ENCODE measurements at places on chromosomes 11 and 22.

GRCh38 chr11:3160252-3161031 is 4.7 kb downstream of the OSBPL5 start:
- DNase-seq = no peak

GRCh38 chr11:16505481-16505880 is 149.1 kb upstream of the SOX6 start:
- no peak for DNase-seq

- no peak for DNase-seq
These were observed 2.5 kb upstream of the POLD4 start for GRCh38 chr11:67355794-67356386.

GRCh38 chr11:122670131-122670530 is 14.6 kb downstream of the UBASH3B start:
- no peak for DNase-seq

DNA sequence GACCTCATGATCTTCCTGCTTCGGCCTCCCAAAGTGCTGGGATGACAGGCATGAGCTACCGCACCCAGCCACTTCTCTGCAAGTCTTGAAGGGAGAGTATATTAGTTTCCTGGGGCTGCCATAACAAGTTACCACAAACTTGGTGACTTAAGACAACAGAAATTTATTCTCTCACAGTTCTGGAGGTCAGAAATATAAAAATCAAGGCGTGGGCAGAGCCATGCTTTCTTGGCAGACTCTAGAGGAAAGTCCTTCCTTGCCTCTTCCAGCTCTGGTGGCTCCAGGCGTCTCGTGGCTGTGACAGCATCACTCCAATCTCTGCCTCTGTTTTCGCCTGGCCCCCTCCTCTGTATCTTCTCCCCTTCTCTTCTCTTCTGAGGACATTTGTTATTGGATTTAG is 110.2 kb upstream of the NAV2 start:
- no peak for DNase-seq

DNA sequence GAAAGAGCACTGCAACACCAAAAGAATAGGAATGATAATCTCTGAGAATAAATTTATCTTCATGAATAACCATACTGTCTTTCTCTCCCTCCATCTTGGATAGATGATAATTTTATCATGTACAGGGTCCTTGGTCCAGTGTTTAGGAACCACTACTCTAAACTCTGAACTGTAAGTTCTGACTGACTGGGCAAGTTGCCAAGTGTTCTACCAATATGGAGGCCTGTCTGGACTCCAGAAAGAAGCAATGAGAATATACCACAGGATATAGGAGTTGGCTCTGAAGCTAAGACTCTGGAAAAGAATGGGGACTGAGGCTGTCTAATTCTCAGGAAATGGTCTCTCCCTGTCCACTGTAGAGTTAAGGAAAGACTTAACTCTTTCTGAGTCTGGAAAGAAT is 1.5 kb downstream of the FHIP1B start:
- DNase-seq = no peak

DNA sequence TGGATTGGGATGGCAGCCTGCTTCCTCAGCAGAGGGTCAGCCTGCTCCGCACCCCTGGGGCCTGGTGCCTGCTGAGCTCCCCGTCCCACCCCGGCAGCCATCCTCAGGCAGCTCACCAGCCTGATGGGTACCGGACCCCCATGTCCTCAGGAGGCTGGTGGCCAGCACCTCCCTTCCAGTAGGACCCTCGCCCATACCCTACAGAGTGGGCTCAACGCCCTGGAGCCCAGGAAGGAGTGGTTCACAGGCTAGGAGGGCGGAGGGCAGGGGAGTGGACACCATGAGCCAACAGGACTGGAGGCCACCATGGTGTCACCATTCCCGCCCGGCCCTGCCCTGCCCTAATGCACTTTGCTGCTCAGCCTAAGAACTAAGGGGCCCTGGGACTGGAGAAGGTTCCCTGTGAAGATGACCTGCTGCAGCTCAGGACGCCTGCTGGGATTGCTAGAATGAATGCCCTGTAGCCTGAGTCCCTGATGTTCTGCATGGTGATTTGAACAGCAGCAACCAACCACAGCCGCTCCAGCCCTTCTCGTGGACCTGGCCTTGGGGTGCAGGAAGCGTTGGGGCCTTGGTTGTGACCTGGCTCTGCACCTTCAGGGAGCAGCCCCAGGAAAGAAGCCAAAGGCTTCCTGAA is 1080.8 kb downstream of the BRD1 start:
- DNase-seq = no peak

GRCh38 chr11:70111269-70112016 is 33.3 kb downstream of the ANO1 start:
- peak; percentile 92 for DNase-seq

GRCh38 chr11:10774811-10775210 is 23.8 kb downstream of the CTR9 start:
- DNase-seq = no peak

GRCh38 chr11:35515224-35515623 is 10.2 kb downstream of the PAMR1 start:
- no peak for DNase-seq

- no peak for DNase-seq
These were observed 59.0 kb downstream of the ARL14EP start for GRCh38 chr11:30381879-30382278.

- DNase-seq = no peak
These were observed 880.0 kb downstream of the BRD1 start for GRCh38 chr22:48947636-48948035.

GRCh38 chr22:28379951-28380350 is 299.7 kb downstream of the TTC28 start:
- no peak for DNase-seq

DNA sequence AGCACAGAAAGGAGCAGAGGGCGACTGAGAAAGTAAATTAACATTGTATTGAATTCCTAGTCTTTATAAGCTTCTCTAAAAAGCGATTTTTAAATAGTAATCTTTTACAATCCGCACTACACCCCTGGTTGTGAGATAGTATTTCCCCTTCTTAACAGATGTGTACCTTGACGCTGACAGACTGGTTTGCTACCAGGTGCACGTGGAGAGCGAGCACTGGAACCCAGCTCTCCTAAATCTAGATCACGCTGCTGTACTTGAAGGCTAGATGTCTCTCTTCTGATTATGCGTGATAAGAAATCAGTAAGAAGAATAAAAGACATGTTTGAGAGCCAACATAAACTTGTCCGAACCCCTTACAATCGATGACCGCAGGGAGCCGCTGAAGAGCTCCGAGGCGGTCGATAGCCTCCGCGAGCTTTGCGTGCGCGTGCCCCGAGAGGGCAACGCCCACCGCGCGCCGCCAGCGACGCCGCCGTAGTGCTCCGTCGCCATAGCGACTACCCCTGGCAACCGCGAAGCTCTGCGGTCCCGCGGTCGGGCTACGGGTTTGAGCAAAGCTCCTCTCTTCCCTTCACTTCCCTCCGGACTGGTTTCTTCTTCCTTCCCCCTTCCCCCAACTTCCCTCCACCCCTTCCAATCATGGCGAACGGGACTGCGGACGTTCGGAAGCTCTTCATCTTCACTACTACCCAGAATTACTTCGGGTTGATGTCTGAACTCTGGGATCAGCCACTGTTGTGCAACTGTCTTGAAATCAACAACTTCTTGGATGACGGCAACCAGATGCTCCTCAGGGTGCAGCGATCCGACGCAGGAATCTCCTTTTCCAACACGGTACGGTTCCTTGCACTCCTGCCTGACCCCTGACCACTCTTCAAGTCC is at the start of gene DYNC2H1:
Gene DYNC2H1 (plus strand): TSS at position 494 of the 885 bp plus-strand sequence. CDS start 149 bp downstream, at position 643.
- DNase-seq = peak; percentile 85

DNA sequence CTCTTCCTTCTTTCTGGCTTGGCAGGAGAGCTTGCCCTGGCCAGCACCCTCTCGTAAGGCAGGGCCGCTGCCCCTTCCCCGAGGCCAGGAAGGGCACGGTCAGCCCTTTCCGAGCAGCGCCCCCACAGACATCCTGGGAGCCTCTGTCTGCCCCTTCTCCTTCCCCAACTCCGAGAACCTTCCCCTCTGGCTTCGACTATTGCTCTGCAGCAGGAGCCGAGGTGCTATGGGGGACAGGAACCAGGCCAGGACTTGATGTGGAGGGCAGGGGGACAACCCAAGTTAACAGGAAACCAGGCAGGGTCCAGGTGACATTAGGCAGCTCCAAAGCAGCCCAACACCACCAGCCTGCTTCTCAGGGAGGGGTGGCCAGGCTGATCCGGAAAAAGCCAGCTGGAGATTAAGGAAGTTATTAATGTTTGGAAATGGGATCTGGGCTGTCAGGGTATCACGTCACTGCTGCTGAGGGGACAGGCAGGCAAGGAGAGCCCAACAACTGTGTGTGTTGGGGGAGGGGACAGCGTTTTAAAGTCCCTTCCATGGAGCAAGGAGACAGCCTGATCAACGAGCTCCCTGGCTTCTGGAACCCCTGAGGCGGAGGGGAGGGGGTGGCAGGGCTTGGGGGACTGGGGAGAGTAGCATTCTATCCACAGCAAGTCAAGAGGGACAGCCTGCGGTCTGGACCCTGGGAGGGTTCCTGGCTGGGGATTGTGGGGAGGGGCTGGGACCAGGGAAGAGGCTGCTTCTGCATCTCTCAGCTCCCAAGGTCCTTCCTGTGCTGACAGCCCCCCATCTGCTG is 27.3 kb downstream of the SYT7 start:
- DNase-seq = no peak

DNA sequence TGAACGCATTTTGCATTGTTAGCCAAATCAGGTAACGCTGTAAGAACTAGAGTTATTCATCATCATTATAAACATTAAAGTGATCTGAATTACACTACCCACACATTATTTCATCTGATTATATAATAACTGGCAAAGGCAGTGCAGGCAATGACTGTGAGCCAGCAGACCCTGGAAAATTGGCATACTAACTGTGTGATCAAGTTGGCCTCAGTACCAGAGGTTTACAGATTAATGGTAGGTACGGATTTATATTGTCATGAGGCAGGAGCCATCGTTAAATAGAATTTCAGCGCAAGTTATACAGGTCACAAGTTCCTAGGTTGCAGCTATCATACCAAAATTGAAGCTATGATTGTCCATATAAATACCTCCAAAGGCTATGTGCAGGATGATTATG is 225.4 kb downstream of the CNTN5 start:
- DNase-seq = no peak

DNA sequence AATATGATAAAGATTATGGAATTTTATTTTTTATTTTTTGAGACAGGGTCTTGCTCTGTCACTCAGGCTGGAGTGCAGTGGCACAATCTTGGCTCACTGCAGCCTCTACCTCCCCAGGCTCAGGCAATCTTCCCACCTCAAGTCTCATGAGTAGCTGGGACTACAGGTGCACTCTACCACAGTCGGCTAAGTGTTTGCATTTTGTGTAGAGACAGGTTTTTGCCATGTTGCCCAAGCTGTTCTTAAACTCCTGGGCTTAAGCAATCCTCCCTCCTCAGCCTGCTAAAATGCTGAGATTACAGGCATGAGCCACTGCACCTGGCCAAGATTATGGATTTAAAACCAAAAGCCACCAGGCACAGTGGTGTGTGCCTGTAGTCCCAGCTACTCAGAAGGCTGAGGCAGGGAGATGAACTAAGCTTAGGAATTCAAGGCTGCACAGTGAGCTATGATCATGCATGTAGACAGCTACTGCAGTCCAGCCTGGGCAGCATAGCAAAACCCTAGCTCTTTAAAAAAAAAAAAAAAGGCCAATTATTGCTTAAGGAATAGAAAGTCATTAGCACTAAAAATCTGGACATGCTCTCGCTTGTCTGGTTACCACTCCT is 20.2 kb upstream of the CCND1 start:
- DNase-seq = no peak

GRCh38 chr11:105357146-105357545 is 217.6 kb upstream of the CARD18 start:
- DNase-seq = no peak

DNA sequence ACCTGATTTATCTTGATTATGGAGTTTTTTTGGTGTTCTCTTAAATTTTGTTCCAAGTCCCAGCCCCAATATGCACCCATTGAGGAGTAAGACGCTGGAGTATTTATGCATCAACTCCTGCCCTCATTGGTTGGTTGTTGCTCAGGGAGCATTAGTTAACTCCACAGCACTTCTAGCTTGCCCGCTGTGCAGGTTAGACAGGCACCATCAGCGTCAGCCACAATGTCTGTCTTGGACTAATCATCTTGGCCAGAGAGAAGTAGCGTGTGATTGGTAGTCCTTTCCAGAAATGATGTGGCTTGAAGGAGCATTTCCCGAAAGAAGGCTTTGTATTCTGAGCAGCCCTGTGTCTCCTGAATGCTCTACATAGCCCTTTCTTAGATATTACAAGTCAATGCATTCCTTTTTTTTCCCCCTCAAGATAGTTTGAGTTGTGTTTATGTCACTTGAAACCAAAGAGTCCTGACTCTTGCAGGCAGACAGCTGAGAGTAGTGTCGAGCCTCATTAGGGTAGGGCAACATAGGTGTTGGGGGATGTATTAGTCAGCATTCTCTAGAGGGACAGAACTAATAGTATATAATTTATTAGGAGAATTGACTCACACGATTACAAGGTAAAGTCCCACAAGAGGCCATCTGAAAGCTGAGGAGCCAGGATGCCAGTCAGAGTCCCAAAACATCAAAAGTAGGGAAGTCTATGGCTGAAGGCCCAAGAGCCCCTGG is 94.6 kb upstream of the RCN1 start:
- DNase-seq = no peak

GRCh38 chr11:461626-462025 is 11.5 kb downstream of the PTDSS2 start:
- no peak for DNase-seq

DNA sequence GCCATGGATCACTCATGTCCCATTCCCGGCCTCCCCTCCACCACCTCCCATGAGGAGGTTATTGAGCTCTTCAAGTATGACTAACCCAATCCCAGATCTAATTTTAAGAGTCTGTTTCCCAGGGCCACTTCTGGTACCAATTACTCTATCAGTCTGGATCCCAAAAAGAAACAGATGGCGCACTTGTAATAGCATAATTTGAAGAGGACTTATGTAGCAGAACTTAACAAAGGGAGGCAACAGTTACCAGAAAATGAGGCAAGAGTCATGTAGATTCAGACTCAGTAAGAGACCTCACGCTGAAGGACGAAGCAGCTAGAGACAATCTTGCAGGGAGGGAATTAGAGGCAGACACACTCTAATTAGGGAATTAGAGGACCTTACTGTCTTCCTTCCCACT is 46.9 kb downstream of the DDX6 start:
- no peak for DNase-seq

- DNase-seq = peak; percentile 41
These were observed 13.2 kb downstream of the CRTAM start for GRCh38 chr11:122851366-122851966.

- no peak for DNase-seq
These were observed 27.4 kb upstream of the PANX2 start for GRCh38 chr22:50143096-50143495.

All from T47D (cell line).